ENCODE measurements at places on chromosomes 11 and 22.

GRCh38 chr11:3876613-3877012 lies 21.1 kb downstream of the STIM1 start:
- no peak for DNase-seq

DNA sequence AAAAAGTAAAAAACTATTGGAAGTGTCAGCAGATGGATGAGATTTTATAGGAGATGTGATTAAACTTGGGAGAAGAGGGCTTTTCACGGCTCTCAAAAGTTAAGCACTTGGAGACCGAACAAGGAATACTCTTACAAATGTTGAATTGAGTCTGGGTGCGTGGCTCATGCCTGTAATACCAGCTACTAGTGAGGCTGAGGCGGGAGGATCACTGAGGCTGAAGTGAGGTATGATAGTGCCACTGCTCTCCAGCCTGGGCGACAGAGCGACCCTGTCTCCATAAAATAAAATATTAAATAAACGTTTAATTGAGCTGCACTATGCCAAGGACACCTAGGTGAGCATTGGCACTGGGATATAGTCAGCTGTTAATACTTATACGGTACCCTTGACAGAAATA lies 1.9 kb downstream of the CEP57 start:
- no peak for DNase-seq

DNA sequence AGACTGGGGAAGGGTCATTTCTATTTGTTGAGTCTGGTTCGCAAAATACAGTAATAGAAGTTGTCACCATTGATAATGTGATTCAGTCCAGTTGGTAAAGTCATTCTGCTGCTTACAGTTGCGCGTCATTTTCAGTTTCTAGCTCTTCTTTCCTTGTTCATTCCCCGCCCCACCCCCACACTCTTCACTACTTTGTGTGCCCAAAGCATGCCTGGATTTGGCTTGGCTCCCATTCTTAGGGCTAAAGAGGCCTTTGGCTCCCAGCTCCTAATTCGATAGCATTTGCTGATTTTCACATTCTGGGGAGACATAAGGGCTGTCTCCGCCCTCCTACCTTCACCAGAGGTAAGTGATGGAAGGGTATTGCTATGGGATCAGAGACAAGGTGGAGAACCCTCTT lies 43.0 kb downstream of the CECR2 start:
- DNase-seq, result no peak

- no peak for DNase-seq
Measured at GRCh38 chr11:13061294-13061990, 52.3 kb downstream of the RASSF10 start.

DNA sequence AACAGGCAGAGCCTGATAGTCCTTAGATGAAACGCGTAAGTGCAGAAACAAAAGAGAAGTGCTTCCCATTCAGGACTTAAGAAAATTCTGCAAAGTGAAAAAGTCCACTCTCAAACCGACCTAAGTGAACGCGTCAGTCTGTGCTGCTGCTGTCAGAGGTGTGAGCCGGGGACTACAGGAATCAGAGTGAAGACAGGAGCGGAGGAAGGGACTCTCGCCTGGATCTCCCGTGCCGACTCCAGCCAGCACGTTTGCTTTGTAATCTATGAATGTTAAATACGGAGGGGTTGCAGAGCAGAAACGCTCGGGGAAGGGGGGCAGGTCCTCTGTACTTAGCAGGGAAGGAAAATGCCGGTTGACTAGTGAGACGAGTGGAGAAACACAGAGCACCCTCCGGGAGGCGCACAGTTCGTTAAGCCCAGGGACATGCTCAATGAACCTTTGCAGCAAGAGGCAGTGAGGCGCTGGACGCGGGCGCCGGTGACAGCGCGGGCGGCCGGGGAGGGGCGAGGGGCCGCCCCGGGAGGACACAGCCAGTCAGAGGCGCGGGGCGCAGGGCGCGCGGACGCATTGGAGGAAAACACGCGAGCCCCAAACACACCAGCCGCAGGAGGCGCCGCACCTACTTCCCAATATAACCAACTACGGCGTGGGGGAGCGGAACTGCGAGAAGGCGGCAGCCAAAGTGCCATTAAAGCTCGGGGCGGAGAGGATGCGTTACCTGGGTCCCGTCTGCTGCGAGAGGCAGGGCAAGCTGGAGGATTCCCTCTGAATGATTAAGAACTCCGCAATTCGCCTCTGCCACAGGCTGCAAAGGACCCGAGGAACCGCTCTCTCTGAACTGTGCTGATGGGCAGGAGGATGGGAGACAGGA lies at the start of gene CNTN5:
Gene CNTN5, plus strand, starts transcription at position 598 of the 874 bp plus-strand sequence.
- no peak for DNase-seq

GRCh38 chr11:47768101-47768612 lies 1.0 kb upstream of the FNBP4 start:
- DNase-seq, result no peak

Measured in T follicular helper cell (primary cell).